ENCODE measurements at places on chromosomes 6 and 20.

- DNase-seq: no peak
Measured at GRCh38 chr20:1215386-1216170, 10.3 kb upstream of the RAD21L1 start.

DNA sequence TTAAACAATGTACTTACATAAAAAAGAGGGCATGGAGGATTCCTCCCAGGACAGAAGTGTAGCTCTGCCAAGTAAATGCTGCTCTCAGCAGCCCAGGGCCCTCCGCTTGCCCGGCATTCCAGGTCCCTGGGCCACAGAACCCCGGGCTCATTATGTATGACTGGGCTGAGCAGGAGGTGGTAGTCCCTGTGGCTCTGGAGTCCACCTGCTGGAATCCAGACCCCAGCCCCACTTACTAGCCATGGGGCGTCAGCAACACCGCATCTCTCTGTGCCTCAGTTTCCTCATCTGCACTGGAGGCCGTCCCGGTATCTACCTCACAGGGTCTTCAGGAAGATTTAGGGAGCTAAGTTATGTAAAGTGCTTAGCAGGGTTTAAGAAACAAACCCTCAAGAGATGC, 55.4 kb downstream of the PSMG4 start:
- DNase-seq: no peak

GRCh38 chr6:53829698-53830221, 35.0 kb downstream of the LRRC1 start:
- DNase-seq: peak; percentile 41

DNA sequence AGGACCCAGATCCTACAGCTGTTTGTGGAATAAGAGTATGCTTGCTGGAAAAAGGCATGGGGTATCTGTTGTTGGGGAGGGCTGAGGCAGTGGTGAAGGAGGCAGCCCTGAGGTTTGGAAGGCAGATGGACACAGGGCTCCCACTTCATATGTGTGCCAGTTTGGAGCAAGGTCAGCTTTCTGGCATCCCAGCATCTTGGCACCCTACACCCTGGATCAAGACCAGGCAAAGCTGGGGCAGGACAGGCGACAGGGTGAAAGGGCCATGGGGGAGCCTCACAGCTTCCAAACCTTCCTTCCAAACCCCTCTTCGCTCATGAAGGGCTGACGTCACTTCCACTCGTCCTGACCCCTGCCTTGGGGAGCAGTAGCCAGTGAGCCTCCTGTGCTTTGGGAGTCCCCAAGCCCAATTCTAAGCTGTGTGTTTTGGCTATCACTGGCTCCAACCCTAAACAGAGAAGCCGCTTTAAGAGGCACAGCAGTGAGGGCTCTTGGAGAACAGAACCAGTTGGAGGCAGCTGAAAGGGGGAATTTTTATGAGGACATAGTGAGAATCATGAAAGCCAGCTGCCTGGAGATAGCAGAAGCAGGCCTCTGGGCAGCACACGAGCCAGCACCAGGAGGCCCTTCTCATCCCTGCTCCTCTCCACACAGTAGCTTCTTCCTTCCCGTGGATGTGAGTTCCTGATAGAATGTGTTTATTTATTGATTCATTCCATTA, 448.6 kb upstream of the CDH4 start:
- no peak for DNase-seq

Data from NCI-H82 (cell line).